Stimulated activated CD4-positive, alpha-beta T cell treated with anti-CD3 and anti-CD28 coated beads, Interleukin-12 subunit alpha, Interleukin-12 subunit beta, amount 100 ng/mL, for 48 hours (primary cell): ENCODE measurements at places on chromosomes 11 and 22.
A peak's percentile ranks its signal among the peaks of the same experiment; 100 is the strongest.

GRCh38 chr11:110358336-110358735, 61.9 kb upstream of the RDX start:
- DNase-seq = no peak

- DNase-seq = no peak
Measured at GRCh38 chr11:66082946-66083698, 13.1 kb downstream of the PACS1 start.

- no peak for DNase-seq
Measured at GRCh38 chr11:126224647-126225294, 13.2 kb downstream of the FAM118B start.

GRCh38 chr22:20885017-20885556, 26.3 kb downstream of the SNAP29 start:
- no peak for DNase-seq

GRCh38 chr11:13082588-13082987, 73.5 kb downstream of the RASSF10 start:
- no peak for DNase-seq

GRCh38 chr11:121199516-121199915, 93.1 kb upstream of the SC5D start:
- no peak for DNase-seq

GRCh38 chr22:44738347-44738715, 14.0 kb upstream of the ARHGAP8 start:
- no peak for DNase-seq

DNA sequence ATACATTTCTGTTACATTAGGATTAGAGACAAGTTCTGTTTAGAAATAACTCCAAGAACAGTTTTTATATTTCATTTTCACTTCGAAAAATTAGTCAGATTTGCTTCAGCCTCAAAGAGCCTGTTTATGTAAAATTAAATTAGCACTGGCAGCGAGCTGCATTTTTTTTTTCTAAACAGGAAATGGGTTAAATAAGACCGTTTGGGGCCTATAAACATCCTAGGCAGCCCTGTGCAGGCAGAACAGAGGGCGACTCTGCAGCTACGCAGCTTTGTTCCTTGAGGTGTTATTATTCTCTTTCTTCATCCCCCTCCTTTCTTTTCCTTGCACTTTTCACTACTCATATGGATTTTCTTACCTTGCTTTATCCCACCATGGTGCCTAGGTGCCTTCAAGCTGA, 48.7 kb downstream of the CWC15 start:
- DNase-seq = no peak

- DNase-seq = no peak
Measured at GRCh38 chr11:19666951-19667350, 45.7 kb upstream of the NAV2 start.

DNA sequence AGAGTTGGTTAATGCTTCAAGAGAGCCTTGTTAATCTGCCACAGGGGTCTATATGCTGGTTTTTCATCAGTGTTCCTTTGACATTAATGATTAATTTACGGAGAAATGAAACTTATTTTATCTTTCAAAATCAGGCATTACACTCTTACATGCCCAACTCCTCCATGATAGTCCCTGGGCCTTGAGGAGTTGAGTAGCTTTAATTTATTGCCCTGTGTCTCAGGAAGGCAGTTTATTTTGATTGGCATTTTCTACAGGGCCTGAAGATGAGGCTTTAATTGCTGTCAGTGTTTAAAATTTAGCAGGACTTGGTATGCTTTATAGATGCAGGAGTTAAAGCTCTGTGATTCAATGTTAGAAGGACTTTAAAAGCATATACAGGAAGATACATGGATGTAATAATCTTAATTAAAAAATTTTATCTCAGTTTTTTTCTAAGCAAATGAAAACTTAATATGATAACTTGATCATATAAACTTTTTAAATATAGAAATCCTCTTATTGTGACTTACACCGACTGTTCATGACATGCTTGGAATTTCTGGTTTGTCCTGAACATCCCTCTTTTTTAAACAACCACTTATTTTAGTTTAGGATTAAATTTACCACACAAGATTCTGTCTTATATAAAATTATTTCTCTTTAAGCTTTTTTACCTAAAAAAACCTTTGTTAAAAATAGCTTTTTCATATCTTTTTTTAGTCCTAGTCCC, 12.2 kb downstream of the GLYAT start:
- DNase-seq = no peak

- no peak for DNase-seq
Measured at GRCh38 chr11:2791521-2792380, 92.0 kb upstream of the KCNQ1OT1 start.

DNA sequence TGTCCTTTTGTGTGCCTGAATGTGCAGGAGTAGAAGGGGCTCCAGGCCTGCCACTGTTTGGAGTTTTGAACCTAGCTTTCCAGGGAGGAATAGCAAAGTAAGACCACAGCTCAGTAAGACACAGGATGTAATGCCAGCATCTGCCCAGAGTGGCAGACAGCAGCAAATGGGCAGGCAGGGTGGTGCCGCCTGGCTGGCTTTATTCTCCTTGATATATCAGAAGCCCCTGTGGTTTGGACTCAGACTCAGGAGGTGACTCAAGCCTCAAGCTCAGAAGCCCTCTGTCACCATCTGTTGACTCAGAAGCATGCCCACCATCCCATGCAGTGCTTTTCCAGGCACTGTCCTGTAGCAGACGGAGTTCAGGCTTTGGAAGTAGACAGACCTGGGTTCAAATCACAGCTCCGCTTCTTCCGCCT, 72.7 kb upstream of the TTC12 start:
- DNase-seq = no peak

- DNase-seq = no peak
Measured at GRCh38 chr11:62497132-62497801, 49.3 kb downstream of the AHNAK start.

- no peak for DNase-seq
Measured at GRCh38 chr22:32650553-32651345, 150.8 kb upstream of the TIMP3 start.

DNA sequence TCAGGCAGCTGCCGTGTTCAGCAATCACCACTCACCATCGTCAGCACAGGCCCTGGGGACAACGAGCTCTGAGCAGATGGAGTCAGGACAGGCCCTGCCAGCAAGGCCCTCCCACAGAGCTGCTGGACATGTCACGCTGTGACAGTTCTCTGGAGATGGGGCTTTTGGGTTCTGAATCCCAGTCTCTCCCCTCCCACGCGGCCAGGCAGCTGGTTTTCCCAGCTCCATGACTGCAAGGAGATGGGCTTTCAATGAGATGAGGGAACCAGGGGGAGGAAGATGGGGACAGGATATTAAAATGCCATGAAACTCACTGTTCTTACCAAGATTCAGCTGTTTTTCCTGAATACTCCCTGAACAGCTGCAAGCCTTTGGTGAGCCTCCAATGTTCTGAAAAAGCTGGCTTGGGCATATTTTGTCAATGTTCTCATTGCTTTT, 305.9 kb downstream of the BRD1 start:
- no peak for DNase-seq

GRCh38 chr11:34439610-34440198, 970 bp downstream of the CAT start:
- DNase-seq = no peak

DNA sequence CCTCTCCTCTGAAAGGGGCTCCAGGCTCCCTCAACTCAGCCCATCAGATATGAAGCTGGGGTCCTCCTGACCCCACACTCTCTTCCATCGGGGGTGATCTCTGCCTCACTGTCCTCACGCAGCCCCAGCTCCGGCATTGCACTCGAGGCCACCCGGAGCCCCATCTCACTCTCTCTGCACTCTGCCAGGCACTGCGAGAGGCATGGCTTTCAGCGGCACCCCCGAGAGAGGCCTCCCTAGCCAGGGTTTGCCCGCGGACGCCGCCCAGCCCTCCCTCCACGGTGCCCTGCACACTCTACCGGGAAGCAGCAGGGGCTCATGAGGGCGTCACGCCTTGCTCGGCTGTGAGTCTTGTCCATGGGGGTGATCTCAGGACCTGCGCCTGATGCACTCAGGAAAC, 436.2 kb downstream of the BRD1 start:
- no peak for DNase-seq

DNA sequence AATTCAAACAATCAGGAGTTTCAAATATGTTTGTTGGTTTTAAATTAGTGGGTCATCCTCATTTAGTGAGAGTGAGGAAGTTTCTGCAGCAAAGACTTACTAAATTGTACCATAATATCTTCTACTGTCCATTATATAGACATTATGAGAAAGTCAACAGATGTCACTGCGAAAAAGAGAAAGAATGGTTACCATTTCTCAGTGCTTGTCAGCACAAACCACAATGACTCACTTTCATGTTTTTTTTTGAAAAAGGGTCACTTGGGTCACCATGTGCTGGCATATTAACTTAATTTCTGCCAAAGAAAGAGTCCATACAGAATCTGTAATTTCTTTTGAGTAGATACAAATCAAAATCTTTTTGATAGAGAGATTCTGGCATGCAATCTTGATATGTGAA, 924.6 kb upstream of the FAT3 start:
- no peak for DNase-seq

GRCh38 chr11:65782816-65783228, 2.0 kb upstream of the AP5B1 start:
- no peak for DNase-seq

- no peak for DNase-seq
Measured at GRCh38 chr11:133825156-133825555, 20.2 kb downstream of the SPATA19 start.

- no peak for DNase-seq
Measured at GRCh38 chr11:116725434-116726221, 47.2 kb downstream of the BUD13 start.

GRCh38 chr11:87330187-87330601, 292.5 kb downstream of the TMEM135 start:
- DNase-seq = no peak

- no peak for DNase-seq
Measured at GRCh38 chr11:6650980-6651379, 4.6 kb downstream of the DCHS1 start.

DNA sequence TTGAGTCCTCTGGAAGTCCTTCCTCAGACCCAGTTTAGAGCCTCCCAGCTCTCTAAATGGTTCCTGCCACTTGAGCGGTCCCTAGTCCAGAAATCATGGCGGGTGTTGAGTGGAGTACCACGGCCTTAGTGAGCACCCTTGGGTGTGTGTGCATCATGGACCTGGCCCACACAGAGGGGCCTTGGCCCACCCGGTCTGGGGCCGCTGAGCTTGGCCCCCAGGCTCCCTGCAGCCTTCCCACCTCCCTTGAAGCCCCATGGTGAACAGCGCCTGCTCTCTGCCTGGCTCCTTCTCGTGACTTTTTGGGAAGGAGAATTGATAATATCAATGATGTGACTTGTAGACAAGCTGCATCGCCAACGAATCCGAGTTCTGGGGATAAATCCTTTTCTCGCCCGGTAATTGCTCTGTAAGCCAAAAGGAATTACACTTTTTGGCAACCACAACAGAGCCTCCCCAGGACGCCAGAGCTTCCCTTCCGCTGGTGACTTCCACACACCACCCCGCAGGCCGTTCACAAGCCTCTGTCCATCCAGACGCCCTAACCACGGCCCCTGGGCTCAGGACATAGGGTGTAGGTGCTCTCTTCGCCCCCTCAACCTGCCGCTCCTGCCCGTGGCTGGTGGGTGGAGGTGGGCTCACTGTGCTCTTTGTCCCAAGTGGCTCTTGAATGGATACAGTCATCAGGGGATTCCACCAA, 93.8 kb downstream of the NECTIN1 start:
- DNase-seq = no peak

GRCh38 chr22:48749555-48750227, 1078.0 kb downstream of the BRD1 start:
- DNase-seq = no peak

DNA sequence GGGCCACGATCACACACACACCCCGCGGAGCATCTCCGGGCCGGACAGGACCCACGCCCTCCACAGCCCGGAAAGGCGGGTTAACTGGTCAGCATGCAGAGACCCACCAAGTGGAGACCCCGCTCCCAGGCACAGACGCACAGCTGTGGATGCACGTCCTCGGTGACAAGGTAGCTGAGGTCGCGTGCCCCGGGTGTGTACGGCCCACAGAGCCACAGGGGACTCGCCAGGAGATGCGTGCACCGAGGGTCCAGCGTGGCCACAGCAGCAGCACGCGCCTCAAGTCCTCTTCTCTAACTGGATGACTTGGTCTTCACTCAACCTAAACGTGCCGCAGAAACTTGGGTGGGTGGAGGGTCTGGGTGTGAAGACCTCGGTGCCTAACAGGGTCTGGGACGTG, 5.5 kb downstream of the H19 start:
- no peak for DNase-seq

- peak; percentile 64 for DNase-seq
Measured at GRCh38 chr11:128039140-128040021, 548.0 kb downstream of the ETS1 start.

- DNase-seq = no peak
Measured at GRCh38 chr22:28544431-28544868, 135.2 kb downstream of the TTC28 start.

GRCh38 chr11:115366826-115367225, 137.4 kb downstream of the CADM1 start:
- DNase-seq = no peak

GRCh38 chr11:126355926-126356897, 726 bp downstream of the ST3GAL4 start:
- no peak for DNase-seq

GRCh38 chr11:78187366-78188285, 800 bp downstream of the KCTD21 start:
- peak; percentile 82 for DNase-seq

- no peak for DNase-seq
Measured at GRCh38 chr11:34179026-34179675, 73.7 kb downstream of the NAT10 start.

DNA sequence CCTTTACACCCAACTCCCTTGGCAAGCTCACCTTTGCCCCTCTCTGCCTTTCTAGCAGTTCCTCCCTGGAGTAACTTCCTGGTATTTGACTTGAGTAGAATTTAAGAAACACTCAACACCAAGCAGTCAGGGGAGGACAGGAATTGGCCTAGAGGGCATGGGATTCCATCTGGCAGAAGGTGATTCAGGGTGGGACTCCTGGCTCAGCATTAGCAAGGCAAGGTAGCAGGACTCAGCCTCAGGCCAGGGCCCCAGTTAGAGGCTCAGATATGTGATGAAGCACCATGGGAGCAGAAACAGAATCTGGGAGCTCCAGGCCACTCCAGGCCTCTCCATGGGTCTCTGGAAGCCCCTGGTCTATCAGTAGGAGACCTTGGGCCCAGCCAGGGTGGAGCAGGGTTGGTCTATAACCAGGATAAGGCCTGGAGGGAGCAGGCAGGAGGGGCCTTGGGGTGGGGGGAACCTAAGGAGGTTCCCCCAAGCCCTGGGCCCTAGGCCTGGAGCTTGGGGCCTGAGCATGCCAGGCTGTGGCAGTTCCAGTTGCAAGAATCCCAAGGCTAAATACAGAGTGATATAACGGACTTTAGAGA, 148.2 kb downstream of the PARVA start:
- DNase-seq = no peak

DNA sequence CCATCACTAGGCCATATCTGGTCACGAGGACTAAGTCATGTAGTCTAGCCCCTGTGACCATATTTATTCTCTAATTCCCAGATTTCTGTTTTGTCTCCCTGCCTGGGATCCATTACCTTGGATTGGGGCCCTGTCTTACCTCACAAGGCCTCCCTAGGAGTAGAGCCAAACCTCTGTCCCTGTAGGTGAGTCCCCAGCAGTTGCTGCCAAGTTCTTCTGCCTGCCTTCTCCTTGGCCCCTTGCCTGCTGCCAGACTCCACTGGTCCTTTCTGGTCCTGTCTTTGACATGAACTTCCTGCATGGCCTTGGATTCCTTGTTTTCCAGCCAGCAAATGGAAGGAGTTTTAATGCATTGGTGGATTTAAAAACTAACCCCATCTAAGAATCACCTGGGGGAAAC, 35.6 kb upstream of the CADM1 start:
- DNase-seq = no peak
